Stimulated activated CD4-positive, alpha-beta T cell treated with anti-CD3 and anti-CD28 coated beads, Interleukin-4, amount 100 ng/mL, for 1 hour (primary cell): ENCODE measurements at places on chromosomes 13 and 19.

DNA sequence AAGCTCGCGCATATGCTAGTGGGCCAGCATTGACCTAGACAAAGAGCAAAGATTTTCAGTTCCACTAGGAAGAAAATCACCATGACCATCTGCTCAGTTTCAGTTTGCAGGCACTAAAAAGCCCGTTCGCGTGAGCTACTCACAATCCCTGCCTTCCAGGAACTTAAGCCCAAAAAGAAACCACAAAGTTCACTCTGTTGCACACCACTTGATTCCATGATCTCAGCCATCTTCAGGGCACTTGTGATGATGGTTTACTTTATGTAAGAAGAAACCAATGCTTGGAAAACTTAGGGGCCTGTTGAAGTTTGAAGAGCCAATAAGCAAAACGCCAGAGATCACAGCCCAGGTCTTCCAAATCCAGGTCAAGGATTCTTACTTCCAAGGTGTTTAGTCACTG lies 45.0 kb upstream of the SLC15A1 start:
- no peak for DNase-seq

GRCh38 chr19:33564836-33565338 lies 43.3 kb upstream of the PEPD start:
- no peak for DNase-seq

- DNase-seq = no peak
These were observed 20.4 kb upstream of the FAM216B start for GRCh38 chr13:42760951-42761350.

DNA sequence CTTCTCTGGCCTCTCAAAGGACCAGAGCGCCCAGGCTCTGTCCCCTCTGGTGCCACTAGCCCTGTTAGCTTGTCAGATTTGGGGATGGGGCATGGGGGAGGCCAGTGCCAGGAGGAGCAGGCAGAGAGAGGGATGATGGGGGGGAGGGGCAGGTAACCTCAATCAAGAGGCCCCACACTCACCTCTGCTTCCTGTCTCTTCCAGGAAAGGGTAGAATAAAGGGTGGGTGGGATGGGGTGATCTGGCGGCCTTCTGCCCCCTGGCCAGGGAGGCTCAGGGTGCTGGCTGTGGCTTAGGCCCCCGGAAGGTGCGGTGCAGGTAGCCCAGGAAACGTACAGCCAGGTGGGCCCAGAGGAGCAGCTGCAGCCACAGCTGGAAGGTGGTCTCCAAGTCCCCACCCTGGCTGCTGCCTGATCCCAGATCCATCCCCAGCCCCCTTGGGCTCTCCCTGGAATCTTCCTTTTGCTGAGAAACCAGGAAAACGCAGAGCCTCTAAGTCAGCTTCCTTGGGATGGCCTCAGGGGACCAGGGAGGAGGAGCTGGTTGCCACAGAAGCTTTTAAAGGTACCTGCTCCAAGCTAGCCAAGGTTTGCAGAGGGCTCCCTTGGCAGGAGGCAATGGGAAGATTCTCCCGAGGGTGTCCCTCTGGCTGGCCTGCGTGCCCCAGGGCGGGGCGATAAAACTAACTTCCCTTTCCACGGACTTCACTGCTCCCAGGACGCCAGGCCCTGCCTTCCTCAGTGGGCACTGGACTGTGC lies 5.3 kb downstream of the PRKACA start:
- DNase-seq = no peak

DNA sequence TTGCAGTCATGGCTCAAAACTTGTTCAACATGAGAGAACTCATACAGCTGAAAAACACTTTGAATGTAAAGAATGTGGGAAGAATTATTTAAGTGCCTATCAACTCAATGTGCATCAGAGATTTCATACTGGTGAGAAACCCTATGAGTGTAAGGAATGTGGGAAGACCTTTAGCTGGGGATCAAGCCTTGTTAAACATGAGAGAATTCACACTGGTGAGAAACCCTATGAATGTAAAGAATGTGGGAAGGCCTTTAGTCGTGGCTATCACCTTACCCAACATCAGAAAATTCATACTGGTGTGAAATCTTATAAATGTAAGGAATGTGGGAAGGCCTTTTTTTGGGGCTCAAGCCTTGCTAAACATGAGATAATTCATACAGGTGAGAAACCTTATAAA lies 20.1 kb downstream of the ZNF283 start:
- DNase-seq = no peak

DNA sequence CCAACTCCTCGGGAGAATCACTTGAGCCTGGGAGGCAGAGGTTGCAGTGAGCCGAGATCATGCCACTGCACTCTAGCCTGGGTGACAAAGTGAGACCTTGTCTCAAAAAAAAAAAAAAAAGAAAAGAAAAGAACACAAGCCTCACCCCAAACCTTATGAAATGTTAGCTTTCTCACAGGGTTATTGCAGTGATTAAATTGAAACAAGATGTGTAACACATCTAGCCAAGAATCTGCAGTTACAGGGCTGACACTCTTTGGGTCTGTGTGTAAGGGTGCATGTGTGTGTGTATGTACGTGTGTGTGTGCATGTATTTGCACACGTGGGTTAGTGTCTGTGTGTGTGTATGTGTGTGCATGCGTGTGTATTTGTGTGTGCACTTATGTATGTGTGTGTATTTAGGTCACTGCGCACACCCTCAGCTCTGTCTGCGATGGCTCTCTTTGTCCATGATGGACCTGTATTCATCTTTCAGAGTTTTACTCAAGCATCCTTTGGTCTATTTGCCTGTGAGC lies 336.3 kb downstream of the UQCRFS1 start:
- DNase-seq = no peak

- peak; percentile 29 for DNase-seq
These were observed 65.1 kb downstream of the KCNRG start for GRCh38 chr13:50080203-50080910.

DNA sequence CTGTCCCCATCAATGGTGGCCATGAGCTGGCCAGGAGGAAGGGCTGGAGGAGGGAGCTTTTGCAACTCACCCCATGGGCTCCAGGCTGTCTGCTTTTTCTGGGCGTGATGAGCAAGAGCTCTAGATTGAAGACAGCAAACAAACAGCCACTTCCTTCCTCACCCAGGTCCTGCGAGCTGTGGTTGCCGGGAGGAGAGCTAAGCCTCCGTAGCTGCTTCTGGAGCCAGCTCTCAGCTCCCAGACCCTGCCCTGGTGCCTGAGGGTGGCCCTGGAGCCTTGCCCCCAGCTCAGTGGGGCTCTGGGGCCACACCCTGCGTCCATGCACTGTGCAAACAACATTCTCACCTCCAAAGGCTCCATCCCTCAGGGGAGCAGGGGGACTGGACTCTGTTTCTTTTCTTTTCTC lies 6.2 kb downstream of the MYO1F start:
- DNase-seq = peak; percentile 27

- no peak for DNase-seq
These were observed 968 bp upstream of the KL start for GRCh38 chr13:33015241-33015668.

DNA sequence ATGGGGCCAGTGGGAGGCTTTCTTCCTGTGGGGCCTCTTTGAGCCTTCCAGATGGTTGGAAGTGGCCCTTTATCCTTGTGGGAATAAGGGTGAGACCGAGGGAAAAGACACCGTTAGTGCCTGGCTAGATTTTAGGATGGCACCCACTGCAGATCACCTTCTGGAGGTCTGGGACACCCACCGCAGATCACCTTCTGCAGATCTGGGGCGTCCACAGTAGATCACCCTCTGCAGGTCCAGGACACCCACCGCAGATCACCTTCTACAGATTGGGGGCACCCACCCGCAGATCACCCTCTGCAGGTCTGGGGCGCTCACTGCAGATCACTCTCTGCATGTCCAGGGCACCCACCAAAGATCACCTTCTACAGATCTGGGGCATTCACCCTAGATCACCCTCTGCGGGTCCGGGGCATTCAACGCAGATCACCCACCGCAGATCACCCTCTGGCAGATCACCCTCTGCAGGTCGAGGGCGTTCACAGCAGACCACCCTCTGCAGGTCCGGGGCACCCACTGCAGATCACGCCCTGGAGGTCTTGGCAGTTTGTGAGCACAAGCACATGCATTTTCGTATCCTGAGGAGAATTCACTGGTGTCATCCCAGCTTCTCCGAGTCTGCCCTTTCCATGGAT lies 153.4 kb upstream of the TSHZ3 start:
- DNase-seq = no peak

DNA sequence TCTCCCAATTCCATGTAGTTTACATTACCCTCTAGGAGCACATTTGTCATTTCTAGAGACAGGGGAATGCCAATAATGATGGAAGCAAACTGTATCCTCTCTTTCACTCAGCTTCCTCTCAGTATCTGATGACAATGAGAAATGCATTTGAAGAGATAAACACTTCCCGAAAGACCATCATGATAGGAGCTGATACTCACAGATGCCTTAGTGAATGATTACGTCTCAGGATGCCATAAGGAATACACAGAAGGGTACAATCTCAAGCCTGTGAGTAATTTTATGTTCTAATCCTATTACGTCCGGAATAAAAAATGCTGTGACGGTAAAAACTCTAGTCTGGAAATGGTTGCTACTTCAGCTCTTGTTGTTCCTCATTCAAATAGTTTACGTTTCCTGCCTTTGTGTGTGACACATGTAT lies 663.8 kb upstream of the MIR17HG start:
- DNase-seq = no peak

DNA sequence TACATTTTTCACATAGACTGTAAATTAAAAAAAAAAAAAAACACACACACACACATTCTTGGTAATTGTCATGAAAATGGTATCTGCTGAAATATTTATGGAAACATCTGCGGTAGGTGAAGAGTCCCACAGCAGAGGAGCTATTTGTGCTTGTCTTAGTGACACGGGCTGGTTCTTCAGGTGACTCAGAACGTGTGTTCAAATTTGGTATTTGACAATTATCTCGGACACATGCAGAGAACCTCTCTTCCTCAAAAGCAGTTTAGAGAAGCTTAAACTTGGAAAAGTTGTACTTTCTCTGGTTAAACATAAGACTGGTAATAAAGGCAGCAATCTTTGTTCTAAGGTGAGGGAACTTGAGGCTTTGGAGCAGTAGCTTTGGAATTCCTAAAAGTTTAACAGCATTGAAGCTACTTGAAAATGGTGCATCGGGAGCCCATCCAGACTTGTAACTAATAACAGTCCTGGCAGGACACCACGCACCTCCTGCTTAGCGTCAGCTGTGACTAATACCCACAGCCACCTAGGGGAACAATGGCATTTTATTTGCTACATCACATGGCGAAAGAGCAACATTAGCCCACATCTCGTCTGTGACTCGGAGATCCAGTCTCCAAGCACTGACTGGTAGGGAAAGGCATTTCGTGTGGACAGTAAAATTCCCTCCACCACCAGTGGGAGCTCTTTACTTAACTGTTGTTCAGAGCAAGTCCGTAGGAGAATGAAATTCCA lies 1505.1 kb upstream of the SLC10A2 start:
- DNase-seq = no peak

DNA sequence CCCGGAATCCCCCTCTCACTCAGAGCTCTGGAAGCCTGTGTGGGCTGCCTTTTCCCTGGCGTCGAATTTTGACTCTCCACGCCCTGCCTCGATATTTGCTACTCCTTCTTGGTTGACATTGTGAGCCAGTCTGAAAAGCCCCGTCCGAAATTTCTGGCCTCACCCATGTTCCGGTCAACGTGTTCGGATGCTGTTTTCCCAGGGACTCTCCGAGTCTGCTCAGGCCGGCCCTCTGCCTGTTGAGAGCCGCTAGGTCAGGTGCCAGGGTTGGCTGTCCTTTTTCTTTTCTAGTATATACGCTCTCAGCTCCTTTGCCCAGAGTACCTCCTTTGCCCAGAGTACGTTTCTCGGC lies 6.8 kb upstream of the DGKH start:
- no peak for DNase-seq

DNA sequence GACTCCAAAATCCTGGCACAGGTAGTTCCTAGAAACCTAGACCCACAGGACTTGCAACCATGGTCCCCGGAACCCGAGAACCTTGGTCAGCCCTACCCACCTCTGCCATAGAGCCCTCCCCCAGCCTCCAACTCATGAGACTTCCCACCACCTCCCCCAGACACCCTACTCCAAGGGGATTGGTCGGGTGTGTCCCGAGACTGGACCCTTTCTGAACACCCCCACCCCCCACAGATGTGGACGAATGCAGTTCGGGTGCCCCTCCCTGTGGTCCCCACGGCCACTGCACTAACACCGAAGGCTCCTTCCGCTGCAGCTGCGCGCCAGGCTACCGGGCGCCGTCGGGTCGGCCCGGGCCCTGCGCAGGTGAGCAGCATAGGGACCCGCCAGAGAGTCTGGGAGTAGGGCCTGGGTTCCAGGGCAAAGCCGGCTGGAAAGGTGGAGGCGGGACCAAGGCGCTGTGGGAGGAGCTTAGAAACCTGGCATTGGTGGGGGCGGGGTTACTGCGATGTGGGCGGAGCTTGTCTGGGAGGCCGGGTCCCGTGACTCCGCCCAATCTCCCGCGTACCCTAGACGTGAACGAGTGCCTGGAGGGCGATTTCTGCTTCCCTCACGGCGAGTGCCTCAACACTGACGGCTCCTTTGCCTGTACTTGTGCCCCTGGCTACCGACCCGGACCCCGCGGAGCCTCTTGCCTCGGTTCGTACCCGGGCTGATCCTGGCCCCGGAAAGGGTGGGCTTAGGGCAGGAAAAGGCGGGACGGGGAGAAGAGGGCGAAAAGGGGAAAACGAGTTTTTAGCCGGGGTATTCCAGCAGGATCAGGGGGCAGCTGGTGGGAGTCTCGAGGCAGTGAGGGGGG lies 11.9 kb downstream of the LTBP4 start:
- DNase-seq = peak; percentile 84

DNA sequence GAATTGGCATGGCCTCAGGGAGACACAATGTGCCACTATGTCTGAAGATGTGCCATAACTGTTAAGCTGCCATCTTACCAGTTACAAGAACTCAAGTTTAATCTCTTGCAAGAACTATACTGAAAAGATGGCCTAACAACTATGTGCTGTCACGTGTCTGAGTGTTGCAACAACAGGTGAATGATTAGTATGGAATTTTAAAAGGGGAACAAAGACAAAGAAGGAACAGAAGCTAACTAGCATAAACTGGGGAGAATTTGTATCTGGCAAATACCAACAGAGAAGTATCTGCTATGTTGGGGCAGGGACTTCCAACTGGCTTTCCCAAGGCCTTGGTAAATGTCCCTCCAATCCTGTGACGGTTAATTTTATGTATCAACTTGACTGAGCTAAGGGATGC lies 11.5 kb upstream of the ACOD1 start:
- DNase-seq = no peak

DNA sequence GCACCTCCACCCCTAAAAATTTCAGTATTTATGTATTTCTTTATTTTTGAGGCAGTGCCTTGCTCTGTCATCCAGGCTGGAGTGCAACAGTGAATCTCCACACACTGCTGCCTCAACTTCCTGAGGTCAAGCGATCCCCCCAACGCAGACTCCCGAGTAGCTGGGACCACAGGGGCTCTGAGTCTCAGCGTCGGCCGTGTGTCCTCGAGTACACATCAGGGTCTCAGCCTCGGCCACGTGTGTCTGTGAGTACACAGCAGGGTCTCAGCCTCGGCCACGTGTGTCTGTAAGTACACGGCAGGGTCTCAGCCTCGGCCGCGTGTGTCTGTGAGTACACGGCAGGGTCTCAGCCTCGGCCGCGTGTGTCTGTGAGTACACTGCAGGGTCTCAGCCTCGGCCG lies 21.2 kb downstream of the C2CD4C start:
- no peak for DNase-seq

- DNase-seq = no peak
These were observed 5.4 kb upstream of the IPO5 start for GRCh38 chr13:97948041-97948440.
